Adrenal gland (tissue), 19 donors: ENCODE measurements at places on chromosomes 3 and 15. TPM values are rescaled to one million over a fixed set of nuclear protein-coding genes. Genes with fewer than 3 reads are reported as not detected.

GRCh38 chr3:142889212-142890014 lies 530 bp upstream of the PCOLCE2 start:
- peaks cover 26% of the 10 kb centered on the region for H3K27me3 ChIP-seq
- no peaks in the 10 kb centered on the region for H3K36me3 ChIP-seq
- peak overlapping the region; percentile 74 for H3K4me3 ChIP-seq
- peaks cover 8% of the 10 kb centered on the region for H3K4me1 ChIP-seq
- H3K27ac ChIP-seq, result no peak overlapping the region

GRCh38 chr3:156691920-156692319 lies 17.5 kb downstream of the TIPARP start:
- H3K4me1 ChIP-seq, result peaks cover 6% of the 10 kb centered on the region
- H3K4me3 ChIP-seq, result no peak overlapping the region
- peaks cover 16% of the 10 kb centered on the region for H3K36me3 ChIP-seq

GRCh38 chr15:52100807-52101442 lies 11.7 kb downstream of the BCL2L10 start:
- no peak overlapping the region for H3K4me3 ChIP-seq
- H3K36me3 ChIP-seq, result no peaks in the 10 kb centered on the region
- peak; percentile 90 for DNase-seq
- H3K27ac ChIP-seq, result no peak overlapping the region
- H3K27me3 ChIP-seq, result no peaks in the 10 kb centered on the region

DNA sequence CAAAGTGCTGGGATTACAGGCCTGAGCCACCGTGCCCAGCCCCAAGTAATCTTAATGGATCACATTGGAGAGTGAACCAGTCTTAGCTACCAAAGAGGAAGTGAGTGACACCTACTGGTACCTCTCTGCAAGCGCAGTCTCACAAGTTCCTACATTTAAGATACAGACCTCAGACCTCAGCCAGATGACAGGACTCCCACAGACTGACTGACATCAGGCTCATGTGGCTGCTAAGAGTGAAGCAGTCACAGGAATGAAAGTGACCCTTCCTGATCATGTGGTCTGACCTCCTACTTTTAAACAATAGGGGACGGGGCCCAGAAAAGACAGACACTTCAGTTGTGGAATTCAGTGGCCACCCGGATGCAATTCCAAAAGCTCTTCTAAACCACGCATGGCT lies 36.3 kb upstream of the GNB5 start:
- DNase-seq, result peak; percentile 66
- no peaks in the 10 kb centered on the region for H3K4me1 ChIP-seq
- no peaks in the 10 kb centered on the region for H3K36me3 ChIP-seq
- H3K27ac ChIP-seq, result no peak overlapping the region
- H3K27me3 ChIP-seq, result no peaks in the 10 kb centered on the region

GRCh38 chr3:47612178-47612577 lies 33.5 kb upstream of the CSPG5 start:
- H3K4me1 ChIP-seq, result no peaks in the 10 kb centered on the region
- H3K4me3 ChIP-seq, result no peak overlapping the region
- H3K27me3 ChIP-seq, result no peaks in the 10 kb centered on the region
- peaks cover 23% of the 10 kb centered on the region for H3K36me3 ChIP-seq

- no peaks in the 10 kb centered on the region for H3K4me1 ChIP-seq
- no peak overlapping the region for H3K27ac ChIP-seq
- no peaks in the 10 kb centered on the region for H3K27me3 ChIP-seq
- no peak overlapping the region for H3K4me3 ChIP-seq
- no peak for DNase-seq
Measured at GRCh38 chr3:120275618-120276017, 9.4 kb downstream of the GPR156 start.

GRCh38 chr3:45640091-45640507 lies 45.5 kb downstream of the LIMD1 start:
- no peak overlapping the region for H3K4me3 ChIP-seq
- H3K27me3 ChIP-seq, result no peaks in the 10 kb centered on the region
- no peaks in the 10 kb centered on the region for H3K36me3 ChIP-seq
- no peak overlapping the region for H3K27ac ChIP-seq
- peaks cover 20% of the 10 kb centered on the region for H3K4me1 ChIP-seq
- DNase-seq, result no peak

- H3K36me3 ChIP-seq, result no peaks in the 10 kb centered on the region
- DNase-seq, result no peak
- H3K27me3 ChIP-seq, result no peaks in the 10 kb centered on the region
- H3K27ac ChIP-seq, result no peak overlapping the region
- no peaks in the 10 kb centered on the region for H3K4me1 ChIP-seq
Measured at GRCh38 chr3:150786791-150787190, 23.8 kb upstream of the SIAH2 start.

GRCh38 chr3:128480717-128481437 lies 12.1 kb downstream of the GATA2 start:
- H3K36me3 ChIP-seq, result no peaks in the 10 kb centered on the region
- peaks cover 11% of the 10 kb centered on the region for H3K4me1 ChIP-seq
- H3K27ac ChIP-seq, result no peak overlapping the region
- H3K27me3 ChIP-seq, result peaks cover 81% of the 10 kb centered on the region

GRCh38 chr3:179842061-179842460 lies 189.2 kb downstream of the USP13 start:
- H3K36me3 ChIP-seq, result no peaks in the 10 kb centered on the region
- no peak overlapping the region for H3K27ac ChIP-seq
- no peak for DNase-seq
- no peak overlapping the region for H3K4me3 ChIP-seq

DNA sequence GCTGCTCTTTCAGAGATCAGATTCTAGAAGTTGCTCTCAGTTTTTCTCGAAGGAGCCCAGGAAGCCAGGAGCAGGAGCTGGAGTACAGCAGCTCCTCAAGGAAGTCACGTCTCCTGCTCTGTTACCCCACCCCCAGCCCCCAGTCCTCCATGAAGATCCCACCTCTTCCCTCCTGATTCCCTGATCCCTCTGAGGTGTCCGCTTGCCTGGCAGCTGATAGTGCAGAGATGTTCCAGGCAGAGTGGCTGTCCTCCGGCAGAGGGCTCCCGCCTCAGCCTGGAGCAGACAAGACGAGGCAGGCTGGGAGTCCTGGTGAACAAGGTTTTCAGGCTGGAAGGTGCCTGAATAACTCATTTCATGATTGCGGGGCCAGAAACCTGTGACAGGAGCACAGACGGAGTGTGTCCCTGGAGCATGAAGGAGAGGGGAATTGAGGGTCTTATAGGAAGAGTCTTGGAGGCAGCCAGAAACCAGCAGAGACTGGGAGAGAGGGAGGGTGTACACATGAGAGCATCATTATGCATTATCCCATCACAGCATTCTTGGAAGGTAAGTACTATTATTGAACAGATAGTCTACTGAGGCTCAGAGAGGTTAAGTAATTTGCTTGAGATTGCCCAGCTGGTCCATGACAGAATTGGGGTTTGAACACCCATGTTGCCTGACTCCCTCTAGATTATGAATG lies 1.2 kb downstream of the HRH1 start:
- H3K27ac ChIP-seq, result no peak overlapping the region
- peaks cover 11% of the 10 kb centered on the region for H3K27me3 ChIP-seq
- H3K4me1 ChIP-seq, result peaks cover 14% of the 10 kb centered on the region

DNA sequence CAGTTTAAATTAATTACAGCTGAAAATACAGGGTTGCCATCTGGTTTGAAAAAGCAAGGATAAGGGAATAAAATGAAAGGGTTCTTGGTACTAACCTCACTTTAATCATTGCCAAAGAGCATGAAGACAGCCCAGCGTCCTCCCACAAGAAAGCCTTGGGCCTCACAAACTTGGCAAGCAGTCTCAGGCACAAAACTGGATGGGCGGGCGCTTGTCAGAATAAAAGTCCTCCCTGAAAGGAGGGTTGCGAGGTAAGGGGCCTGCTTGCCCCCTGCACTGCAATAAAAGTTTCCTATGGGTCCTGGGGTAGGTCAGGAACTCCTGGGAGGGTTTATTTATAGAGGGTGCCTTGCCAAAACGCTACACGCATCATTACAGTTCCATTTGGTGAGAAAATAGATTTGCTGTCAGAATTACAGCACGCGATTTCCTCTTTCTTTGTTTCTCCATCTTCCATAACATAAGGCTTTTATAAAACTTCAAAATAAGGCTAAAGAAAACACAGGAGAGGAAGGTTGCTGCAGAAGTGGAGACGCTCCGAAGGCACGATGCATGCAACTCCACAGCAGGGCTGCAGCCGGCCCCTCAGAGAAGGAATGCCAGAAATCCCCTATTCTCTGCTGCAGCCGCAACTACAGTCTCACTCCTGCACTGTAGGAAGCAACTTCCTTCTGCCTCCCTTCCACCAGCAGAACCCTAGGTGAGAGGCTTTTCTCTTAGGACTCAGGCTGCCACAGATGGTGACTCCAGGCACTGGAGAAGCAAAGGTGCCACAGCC lies 61.3 kb downstream of the VGLL4 start:
- peaks cover 25% of the 10 kb centered on the region for H3K4me1 ChIP-seq

DNA sequence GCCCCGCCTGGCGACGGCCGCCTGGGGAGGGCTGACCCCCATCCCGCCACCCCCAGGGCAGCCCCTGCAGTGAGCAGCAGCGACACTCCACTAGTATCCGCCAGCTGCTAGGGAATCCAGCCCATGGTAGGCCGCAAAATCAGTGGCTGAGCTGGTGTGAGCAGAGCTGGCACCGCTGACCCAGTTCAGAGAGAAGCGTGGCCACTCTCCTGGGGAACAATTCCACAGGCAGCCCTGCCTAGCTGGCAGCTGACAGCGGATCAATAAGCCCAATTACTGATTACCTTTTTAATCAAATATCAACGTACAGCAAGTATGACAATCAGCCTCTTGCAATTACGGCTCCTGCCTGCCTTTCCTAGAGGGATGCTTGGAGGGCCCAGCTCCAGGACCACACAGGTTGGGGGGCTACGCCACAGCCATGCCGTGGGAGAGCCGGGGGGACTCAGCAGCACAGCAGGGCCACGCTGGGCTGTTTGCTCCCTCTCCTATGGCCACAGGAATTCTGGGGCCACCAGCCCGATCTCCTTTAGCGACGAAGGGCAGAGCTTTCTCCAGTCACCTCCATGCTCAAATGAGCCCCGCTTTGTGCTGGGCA lies 13.9 kb downstream of the DNAJB8 start:
- no peak for DNase-seq
- no peak overlapping the region for H3K27ac ChIP-seq
- H3K36me3 ChIP-seq, result no peaks in the 10 kb centered on the region

- no peaks in the 10 kb centered on the region for H3K36me3 ChIP-seq
- no peak for DNase-seq
- H3K27me3 ChIP-seq, result no peaks in the 10 kb centered on the region
- no peak overlapping the region for H3K27ac ChIP-seq
Measured at GRCh38 chr3:100730524-100730923, 21.2 kb downstream of the TFG start.

GRCh38 chr3:130661140-130661891 lies 85.3 kb downstream of the PIK3R4 start:
- H3K4me1 ChIP-seq, result no peaks in the 10 kb centered on the region
- no peaks in the 10 kb centered on the region for H3K27me3 ChIP-seq
- no peak overlapping the region for H3K4me3 ChIP-seq
- H3K36me3 ChIP-seq, result no peaks in the 10 kb centered on the region

Gene HRH1
- total RNA-seq, result 6.5 TPM

Gene CACNA1D
- 65.5 TPM for total RNA-seq

Gene VPS39
- total RNA-seq, result 59.0 TPM

Gene HRG
- not detected for total RNA-seq

Gene NEK10
- 0.87 TPM for total RNA-seq
